ENCODE measurements at places on chromosomes 1 and 21. TPM values are rescaled to one million over a fixed set of nuclear protein-coding genes. Genes with fewer than 3 reads are reported as not detected.

PUM1 gene
- polyA plus RNA-seq: 91.0 TPM

AKR7A3 gene
- 0.58 TPM for polyA plus RNA-seq

NTNG1 gene
- polyA plus RNA-seq: not detected

GRCh38 chr1:196034080-196034706 is 574.0 kb downstream of the KCNT2 start:
- DNase-seq: no peak
